CD4-positive, alpha-beta T cell (primary cell): ENCODE measurements at places on chromosomes 2 and 18.

DNA sequence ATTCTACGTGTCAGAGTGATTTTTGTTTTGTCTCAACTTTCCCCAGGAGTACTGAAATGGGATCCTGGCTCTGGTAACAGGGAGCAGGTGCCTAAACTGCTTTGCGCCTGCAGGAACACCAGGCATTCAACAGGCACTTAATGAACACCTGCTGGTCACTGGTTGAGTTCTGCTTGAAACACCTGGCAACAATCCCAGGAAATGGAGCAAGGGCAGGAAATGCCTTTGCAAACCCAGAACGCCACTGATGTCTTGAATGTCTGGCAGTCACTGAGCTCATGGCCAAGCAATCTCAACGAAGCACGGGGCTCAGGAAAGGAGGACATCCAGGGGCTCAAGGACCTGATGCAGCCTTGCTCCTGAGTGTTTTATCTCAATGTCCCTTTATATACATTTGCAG, 360.0 kb upstream of the RAB6C start:
- no peak for DNase-seq

GRCh38 chr2:2825516-2826208, 494.6 kb upstream of the MYT1L start:
- no peak for DNase-seq

DNA sequence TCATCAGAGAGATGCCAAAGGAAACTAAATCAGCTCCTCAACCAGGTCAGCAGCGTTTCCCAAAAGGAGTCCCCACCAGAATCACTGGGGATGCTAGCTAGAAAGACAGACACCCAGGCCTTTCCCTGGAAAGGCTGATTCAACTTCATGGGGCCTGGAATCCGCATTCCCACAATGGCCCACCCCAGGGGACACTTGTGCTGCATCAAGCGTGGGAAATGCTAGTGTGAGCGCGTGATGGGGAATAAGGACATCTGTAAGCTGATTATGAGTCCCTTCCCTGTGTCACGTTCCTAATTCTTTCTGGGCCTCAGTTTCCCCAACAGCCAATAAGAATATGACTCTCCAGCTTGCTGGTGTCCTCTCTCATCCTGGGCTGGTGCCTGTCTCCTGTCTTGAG, 2.2 kb upstream of the WNT10A start:
- DNase-seq = no peak

DNA sequence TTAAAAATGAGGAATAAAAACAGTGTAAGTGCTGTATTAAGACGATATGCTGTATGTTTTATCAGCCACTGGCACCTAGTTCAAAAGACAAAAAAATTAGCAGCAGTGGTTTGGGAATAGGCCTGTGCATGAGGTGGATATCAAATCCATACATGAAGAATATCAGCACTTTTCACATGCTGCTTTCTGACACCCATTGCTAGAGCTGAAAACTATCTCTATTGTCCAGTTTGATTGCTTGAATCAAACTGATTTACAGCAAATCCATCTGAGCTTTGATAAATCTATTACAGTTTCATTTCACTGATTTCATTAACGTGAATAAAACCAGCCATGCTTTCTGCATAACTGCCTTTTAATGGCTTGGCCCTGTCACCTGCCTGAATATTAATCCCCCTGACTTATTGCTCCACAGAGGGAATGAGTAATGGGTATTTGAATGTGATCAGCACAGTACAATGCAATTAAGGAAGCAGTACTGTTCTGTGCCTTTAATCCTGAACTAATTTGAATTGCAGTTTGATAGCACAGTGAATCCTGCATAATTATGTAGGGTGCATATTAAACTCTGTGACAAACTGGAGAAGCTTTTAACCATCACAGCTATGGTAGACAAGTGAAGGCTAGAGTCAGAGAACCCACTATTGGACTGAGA, 154.0 kb downstream of the GPD2 start:
- DNase-seq = no peak

GRCh38 chr2:9762941-9763340, 80.3 kb upstream of the TAF1B start:
- no peak for DNase-seq

- no peak for DNase-seq
Measured at GRCh38 chr2:25948437-25948836, 33.9 kb downstream of the KIF3C start.

GRCh38 chr2:190953257-190953656, 60.7 kb downstream of the STAT1 start:
- no peak for DNase-seq

DNA sequence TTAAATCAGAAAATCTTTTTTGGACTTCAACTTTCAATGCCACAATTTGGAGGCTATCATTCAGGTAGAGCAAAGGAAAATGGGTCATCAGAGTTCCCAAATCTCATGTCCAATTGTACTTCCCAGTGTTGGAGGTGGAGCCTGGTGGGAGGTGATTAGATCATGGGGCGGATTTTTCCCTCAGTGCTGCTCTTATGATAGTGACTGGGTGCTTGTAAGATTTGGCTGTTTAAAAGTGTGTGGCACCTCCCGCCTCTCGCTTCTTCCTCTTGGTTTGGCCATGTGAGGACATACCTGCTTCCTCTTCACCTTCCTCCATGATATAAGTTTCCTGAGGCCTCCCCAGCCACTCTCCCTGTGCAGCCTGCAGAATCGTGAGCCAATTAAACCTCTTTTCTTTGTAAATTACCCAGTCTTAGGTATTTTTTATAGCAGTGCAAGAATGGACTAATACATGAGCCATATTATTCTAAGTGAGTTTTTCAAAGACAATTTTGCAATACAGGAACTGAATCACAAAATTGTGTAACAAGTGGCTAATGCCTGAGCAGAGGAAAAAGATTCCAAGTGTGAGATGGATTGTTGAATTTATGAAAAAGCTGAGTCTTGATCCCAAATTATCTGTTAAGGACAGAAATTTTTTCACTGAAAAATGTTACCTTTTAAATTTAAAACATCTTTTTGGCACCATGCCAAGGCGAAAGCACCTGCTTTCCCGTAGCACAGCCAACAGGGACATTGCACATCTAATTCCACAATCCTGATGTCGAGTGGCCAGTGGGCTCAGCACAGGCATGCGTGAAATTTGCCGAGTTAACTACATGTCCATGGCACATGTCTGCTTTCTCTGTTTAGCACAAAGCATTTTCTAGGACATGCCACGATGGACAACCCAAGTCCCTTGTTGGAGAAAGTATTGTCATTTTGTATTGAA, 150.9 kb downstream of the COL6A3 start:
- DNase-seq = no peak

- DNase-seq = no peak
Measured at GRCh38 chr2:9941996-9942390, 9.5 kb upstream of the GRHL1 start.

- DNase-seq = no peak
Measured at GRCh38 chr2:56248965-56249742, 65.4 kb downstream of the CCDC85A start.

GRCh38 chr2:205405194-205405593, 277.1 kb upstream of the NRP2 start:
- no peak for DNase-seq

GRCh38 chr2:160473468-160474318, 19.9 kb downstream of the RBMS1 start:
- no peak for DNase-seq

- no peak for DNase-seq
Measured at GRCh38 chr2:55934337-55934736, 10.8 kb upstream of the EFEMP1 start.

GRCh38 chr2:131673400-131674173, 145.9 kb downstream of the CCDC74A start:
- peak; percentile 52 for DNase-seq

DNA sequence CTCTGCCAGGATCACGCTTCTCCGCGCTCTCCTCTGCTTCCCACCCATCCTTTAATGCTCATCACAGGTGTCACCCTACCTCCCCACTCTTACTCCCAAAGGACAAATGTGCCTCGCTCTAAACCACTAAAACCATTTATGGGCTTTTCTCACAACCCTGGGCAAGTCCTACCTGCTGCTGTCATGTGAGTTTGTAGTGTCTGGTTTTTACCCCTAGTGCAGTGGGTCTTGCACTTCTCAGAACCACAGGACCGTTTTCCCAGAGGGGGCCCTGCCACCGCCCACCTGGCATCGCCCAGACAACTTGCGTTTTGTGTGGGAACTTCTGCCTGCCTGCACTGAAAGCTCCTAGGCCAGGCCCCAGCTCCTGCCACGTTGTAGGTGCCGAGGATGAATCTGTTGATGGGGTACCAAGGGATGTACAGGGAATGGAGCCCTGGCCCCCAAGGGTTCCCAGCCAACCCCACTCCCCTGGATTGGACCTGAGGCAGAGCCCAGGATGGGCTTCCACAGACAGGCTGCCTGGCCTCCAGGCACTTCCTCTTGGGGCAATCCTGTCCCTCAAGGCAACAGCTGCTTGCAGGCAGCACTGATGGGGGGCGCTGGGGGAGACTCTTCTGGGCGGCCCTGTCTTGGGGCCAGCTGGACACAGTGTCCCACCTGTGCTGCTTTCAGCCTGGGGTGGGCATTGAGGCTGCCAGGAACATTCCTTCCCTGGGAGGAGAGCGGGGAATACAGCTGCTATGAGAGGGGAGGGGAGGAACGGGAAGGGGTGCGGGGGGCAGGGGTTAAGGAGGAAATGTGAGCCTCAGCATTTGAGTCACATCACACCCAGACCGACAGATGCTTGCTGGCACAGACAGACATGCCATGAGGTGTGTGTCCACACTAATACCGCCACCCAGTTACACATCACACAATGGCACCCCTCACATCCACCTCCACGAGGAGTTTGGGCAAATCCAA, 176.3 kb downstream of the ZFP36L2 start:
- no peak for DNase-seq

DNA sequence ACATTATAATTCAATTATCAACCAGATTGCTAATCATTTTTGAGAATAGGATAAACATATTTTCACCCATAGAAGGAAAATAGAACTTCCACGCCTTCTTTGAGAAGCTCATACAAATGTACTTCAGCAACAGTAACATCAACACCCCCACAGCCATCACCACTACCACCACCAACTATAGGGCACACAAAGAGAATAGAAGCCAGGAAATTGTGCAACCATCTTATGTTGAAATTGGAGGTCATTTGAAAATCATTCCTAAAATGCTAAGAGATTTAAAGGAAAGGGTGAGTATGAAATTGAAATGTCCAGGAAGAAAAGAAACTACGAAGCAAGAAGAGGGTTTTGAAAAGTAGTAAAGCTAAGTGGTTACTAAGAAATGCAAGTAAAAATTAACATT, 563.4 kb downstream of the ZNF804A start:
- DNase-seq = no peak

DNA sequence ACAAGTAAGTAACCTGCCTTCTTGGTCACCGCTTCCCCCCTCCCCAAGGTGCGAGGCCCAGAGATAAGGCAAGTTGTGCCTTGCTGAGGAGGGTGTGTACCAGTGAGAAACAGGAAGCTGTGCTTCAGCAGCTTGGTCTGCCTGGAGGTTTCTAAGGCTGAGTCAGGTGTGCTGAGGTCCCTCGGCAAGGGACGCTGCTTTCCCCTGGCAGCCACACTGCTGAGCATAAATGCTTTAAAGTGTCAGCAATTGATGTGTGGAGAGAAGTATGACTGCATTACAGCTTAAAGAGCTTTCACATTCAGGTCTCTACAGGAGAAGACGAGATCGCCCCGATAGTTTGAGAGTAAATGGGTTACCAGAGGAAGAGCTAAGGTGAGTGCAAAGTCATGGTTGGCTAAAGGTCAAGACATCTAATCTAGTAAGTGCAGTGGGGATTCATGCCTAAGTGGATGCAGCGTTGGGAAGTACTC, 86.9 kb downstream of the LIMS1 start:
- DNase-seq = peak; percentile 64

DNA sequence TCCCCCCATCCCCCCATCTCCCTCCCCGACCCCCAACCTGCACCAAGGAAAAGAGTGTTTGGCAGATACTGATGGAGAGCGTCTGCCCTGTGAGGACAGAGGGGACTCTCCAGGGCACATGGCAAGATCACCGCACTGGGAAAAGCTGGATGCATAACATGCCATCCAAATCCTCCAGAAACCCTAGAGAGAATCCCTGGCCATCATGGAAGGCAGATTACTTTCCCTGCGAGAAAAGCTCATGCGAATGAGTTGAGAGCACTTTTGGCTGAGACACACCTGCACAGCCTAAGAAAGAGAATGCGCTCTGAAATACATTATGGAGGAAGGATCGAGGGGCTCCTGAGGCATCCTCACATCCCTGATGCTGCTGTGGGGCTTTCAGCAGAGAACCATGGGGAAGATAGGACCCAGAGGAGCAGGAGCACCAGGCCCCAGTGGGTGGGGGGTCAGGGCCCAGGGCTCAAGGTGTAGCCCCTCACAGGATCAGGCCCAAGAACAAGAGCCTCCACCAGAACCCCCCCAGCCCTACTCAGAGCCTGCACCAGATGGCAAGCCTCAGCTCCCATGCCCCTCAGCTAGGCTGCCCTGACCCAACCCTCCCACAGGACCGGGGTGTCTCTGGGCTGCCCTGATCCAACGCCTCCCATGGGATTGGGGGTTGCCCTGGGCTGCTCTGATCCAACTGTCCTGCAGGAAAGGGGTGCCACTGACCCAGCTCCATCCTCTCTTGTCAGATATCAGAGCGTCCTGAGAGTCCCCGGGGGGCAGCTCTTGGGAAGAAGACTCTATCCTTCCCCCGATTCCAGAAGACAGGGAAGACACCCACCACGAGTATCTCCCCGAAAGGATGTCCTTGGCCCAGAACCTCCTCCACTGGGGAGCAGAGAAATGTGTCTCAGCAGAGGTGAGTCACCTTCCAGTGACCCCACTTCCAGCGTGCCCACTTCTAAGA, 153.4 kb downstream of the NDUFA10 start:
- no peak for DNase-seq

DNA sequence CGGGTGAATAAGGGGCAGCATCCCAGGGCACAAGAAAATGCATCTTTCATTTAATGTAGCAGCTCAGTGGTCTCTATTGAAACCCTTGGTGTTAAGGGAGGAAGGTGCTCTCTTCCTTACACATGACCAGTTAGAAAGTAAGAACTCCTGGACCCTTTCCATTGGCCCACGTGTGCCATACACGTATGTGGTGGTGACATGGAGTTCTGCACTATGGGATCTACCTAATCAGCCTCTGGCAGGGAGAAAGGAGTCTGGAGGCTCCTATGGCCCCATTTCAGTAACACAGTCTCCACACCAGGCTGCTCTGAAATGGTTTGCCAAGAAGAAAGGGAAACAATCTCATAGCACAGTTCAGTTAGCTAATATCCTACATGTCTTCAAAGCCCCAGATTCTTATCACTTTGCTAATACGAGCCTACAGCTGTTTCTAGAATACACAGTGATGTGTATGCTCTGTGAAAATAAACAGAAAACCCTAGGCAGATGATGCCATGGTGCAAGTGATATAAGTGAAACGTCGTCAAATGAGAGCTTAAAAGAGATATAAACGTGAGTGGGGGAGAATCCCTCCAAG, 7.0 kb downstream of the EFEMP1 start:
- DNase-seq = no peak
